ENCODE measurements at places on chromosomes 5 and 9.

DNA sequence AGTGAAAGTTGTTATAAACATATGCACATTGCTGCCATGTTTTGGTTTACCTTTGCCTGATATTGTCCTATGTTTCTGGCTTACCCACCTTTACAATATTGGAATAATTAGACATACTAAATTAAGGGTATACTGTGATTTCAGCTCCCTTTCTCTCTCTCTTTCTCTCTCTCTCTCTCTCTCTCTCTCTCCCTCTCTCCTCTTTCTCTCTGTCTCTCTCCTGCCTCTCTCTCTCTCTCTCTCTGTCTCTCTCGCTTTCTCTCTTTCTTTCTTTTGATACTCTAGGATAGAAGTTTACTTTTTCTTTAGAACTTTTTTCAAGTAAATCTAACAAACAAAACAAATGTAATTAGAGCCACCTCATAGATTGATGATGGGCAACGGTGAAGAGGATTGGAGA, 239.6 kb downstream of the TMEM161B start:
- no peak for DNase-seq

- DNase-seq = no peak
Measured at GRCh38 chr5:172918421-172919371, 40.5 kb upstream of the RPL26L1 start.

DNA sequence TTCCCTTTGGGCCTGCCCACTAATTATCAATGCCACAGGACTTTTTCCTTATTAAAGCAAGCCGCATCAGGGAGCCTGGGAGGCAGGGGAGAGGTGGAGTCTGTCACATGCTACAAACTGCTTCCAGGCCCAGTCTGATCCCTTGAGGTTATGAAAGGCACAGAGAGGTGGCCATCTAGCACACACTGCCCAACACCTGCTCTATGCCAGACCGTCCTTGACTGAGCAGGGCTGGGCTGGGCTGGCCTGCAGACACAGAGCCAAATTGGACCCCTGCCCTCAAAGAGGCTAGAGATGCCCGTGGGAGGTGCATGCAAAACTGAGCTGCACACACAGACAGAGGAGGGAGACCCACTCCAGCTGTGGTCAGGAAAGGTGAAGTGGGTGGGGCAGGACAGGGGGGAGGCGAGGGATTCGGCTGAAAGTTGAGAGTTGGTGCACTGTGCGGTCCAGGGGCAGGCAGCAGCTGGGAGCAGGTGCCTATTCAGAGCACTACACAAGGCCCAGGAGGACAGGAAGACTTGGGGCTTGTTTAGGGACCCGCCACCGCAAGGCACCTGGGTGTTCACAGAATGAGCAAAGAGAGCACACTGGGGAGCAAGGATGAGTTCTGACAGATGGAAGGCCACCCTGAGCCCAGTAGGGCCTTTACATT, 36.4 kb upstream of the TCF7 start:
- no peak for DNase-seq

GRCh38 chr9:126112135-126112720, 214.4 kb upstream of the MVB12B start:
- DNase-seq = no peak

- no peak for DNase-seq
Measured at GRCh38 chr9:36286388-36286787, 28.1 kb upstream of the GNE start.

DNA sequence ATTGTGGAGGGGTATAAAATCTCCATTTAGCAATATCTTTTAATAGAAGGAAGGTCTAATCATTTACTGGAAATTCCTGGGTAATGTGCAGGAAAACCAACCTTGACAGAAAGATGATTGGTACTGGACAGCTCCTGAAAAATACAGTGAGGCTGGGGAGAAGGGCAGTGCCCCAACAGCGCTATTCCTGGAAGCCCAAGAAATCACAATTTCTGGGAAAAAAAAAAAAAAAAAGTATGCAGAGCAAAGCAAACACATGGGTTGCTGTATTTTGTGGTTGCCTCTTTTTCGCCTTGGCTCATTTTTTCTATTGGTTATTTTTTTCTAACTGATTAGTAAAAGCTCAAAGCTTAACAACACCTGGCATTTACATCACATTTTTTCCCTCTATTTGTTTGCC, 249.7 kb downstream of the ENC1 start:
- no peak for DNase-seq

GRCh38 chr5:62588668-62589067, 10.0 kb downstream of the LRRC70 start:
- no peak for DNase-seq

DNA sequence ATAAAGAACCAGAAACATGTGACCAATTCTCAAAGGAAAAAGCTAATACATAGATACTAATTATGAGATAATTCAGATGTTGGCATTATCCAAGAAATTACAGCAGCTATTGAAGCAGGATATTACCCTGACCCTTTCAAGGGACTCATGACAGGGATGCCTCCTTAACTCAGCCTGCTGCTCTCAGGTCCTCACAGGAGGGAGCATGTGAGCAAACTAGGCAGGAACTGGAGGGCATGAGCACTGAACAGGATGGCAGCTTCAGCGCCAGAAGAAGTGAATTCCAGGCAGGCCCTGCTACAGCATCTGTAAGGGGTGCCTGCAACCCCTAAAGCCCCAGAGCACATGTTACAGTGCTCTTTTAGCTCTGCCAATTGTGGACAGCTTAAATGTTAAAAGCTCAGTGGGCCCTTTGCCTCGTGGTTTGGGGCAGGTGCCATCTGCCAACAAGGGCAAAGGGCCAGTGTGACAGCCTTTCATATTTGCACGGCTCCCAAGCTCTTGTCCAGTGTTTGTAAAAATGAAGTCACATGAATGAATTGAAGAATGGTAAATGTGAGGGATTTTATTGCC, 464.7 kb upstream of the COX7C start:
- no peak for DNase-seq

- no peak for DNase-seq
Measured at GRCh38 chr5:173395257-173395932, 67.2 kb upstream of the STC2 start.

- DNase-seq = no peak
Measured at GRCh38 chr5:170429014-170429413, 39.8 kb upstream of the KCNMB1 start.

- no peak for DNase-seq
Measured at GRCh38 chr5:74054641-74055421, 428.8 kb downstream of the ARHGEF28 start.

DNA sequence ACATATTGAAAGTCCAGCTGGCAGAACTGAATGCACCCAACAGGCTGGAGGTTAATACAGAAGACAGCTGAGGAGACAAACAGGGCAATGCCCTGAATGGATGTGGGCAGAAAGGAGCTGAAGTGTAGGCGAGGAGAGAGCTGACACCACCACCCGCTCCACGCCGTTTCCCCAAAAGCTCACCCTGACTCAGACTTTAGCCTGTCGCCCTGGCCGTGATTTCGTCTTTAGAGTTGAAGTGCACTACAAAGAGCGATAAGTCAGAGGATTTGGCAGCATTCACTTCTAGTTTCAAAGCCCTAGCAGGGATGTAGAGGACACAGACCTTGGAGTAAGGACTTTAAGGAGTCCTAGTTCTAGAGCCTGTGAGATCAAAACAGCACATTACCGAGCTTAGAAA, 2.2 kb upstream of the ERAP1 start:
- DNase-seq = no peak

DNA sequence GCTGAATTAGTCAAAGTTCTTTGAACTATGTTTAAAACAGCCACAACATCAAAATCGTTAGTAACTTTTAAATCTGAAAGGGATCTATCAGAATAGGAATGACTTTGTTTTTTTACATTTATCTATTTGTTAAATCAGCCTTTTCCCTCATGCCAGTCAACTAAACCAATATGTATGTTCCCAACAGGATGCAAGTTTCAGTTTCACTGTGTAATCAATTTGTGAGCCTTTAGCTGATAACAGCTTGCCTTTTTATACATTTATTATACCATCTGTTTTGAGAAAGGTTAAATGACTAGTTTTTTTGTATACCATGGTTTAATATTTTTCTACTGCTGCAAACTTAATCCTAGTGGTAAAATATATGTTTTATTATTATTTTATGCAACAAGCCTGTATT, 8.9 kb downstream of the TMED7 start:
- no peak for DNase-seq

DNA sequence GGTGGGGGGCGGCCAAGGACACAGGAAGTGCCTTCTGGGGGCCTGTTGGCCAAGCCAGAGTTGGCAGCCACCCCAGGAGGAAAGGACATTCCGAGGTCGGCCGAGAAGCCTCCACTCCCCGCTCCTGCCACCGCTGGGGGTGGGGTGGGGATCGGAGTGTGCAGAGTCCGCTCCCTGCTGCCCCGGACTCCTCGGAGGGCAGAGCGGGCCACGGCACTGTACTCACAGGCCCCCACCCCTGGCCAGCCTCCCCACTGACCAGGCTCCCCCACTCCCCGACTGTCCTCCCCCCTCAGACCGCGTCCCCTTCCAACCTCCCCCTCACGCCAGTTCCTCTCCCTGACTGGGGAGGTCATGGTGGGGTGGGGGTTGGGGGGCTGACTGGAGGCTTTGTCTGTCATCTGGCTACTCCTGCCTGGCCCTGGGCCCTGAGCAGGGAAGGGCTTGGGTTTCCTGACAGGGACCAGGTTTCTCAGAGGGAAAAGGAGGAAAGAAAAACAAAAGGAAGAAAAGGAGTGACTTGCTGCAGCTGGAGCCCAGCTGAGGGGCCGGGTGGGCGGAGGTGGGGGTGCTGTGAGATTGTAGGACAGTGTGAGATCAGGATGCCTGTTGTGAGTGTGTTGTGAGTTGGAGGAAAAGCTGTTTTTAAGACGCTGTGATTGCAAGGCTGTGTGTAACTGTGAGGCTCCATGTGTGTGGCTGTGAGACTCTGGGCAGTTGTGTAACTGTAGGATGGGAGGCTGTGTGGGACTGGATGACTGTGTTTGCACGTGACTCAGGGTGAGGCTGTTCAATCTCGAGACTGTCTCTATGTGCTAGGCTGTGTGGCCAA, 29.7 kb downstream of the CNTFR start:
- DNase-seq = no peak

- DNase-seq = no peak
Measured at GRCh38 chr9:133750982-133751649, 13.0 kb upstream of the SARDH start.

DNA sequence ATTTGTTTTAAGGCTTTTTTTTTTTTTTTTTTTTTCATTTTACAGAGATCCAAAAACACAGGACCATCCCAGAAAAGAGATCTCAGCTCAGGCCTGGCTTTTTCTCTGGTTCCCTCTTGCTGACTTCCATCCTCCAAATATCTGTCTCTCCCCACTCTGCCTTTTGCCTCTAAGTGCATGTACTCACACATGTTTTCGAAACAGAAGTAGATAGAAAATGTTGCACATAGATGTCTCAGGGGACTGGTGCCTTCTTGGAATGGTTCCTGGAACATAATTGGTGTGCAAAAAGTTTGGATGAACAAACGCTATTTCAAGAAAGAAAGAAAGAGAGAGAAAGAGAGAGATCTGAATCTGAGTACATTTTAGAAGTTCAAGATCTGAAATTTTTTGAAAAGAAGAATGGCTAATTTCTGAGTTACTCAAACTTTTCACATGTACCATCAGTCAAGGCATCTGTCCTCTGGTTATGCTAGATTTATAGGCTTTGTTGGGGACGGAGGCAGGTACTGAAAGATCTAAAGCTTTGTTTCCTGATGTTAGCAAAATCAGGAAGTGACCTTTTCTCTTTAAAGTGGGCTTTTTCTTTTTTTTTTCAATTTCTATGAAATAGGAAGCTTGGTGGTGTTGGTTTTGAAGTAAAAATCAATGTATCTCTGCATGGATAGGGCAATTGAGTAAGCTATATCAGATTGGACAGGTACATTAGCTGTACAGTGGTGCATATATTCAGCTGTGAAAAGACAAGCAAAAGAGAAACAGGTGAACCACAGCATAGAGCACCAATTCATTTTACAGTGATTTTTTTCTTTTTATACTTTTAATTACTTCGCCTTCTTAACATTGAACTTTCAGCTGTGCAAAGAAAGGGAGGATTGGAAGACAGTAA, 8.5 kb upstream of the TNFSF8 start:
- DNase-seq = no peak

DNA sequence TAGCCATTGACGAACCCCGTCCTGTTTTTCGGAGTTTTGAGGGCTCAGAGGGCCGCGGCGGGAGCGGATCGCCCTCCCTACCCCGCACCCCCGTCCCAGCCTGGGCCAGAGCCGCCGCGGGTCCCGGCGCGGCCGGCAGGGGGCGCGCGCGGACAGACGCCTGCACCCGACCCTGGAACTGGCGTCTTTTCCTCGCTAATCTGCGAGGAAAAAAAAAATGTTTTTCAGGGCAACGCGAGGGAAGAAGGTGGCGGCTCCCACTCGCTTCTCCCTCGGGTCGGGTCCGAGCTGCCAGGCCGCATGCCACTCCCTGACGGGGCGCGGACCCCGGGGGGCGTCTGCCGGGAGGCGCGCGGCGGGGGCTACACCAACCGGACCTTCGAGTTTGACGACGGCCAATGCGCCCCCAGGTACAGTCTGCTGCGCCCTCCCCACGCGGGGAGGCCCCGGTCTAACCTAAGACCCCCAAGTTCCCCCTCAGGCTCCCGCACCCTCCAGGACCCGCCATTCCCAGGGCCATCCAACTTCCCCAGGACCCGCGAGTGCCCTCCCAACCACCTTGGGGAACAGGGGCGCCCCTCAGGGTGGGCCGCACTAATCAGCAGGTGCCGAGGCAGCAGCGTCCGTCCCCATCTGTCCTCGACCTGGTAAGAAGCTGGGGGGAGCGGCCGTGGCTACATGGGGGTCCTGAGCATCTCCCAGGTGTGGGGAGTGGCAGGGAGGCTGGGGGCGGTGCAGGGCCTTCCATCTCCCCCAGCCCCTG, at the start of gene KCNT1:
KCNT1 (plus strand) TSS at position 227 of the 763 bp plus-strand sequence; CDS start at position 301, 74 bp downstream.
- DNase-seq = peak; percentile 26

GRCh38 chr5:39712316-39713249, 287.8 kb upstream of the DAB2 start:
- no peak for DNase-seq

GRCh38 chr5:43421450-43422133, 9.4 kb upstream of the CCL28 start:
- no peak for DNase-seq

Measured in stimulated activated CD8-positive, alpha-beta memory T cell treated with anti-CD3 and anti-CD28 coated beads, Interleukin-2, amount 100 ng/mL, for 1 hour (primary cell).